ENCODE measurements at places on chromosomes 2 and 18.

- no peak for DNase-seq
- H3K4me1 ChIP-seq: peaks cover 13% of the 10 kb centered on the region
- no peak within 1 kb of the TSS for H3K27ac ChIP-seq
- peak within 1 kb of the TSS; percentile 75 for H3K4me3 ChIP-seq
- no peaks in the 10 kb centered on the region for H3K36me3 ChIP-seq
- peaks cover 45% of the 10 kb centered on the region for H3K27me3 ChIP-seq
Observed at GRCh38 chr2:42047488-42048298, at the start of gene PKDCC. Gene PKDCC, plus strand, starts transcription at chr2:42048021. Its CDS starts 179 bp downstream, at chr2:42048200.

DNA sequence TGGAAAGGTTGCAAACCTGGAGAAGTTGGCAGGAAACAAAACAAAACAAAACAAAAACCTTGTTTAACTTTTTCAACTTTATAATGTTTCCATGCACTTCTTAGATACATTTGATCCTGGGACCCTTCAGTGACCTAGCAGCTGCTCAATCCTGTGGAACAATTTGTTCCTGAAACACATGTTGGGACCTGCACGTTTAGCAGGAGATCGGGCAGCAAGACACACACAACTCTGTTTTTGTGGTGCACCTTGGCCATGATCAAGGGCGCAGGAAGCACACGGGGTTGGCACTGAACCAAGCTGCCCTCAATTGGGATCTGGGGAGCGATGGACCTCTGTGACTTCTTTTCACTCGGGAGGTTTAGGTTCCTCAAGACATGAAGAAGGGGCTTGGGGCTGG lies 268.7 kb downstream of the LOXHD1 start:
- no peaks in the 10 kb centered on the region for H3K36me3 ChIP-seq
- H3K4me1 ChIP-seq: no peaks in the 10 kb centered on the region
- no peak overlapping the region for H3K4me3 ChIP-seq
- no peak overlapping the region for H3K27ac ChIP-seq

DNA sequence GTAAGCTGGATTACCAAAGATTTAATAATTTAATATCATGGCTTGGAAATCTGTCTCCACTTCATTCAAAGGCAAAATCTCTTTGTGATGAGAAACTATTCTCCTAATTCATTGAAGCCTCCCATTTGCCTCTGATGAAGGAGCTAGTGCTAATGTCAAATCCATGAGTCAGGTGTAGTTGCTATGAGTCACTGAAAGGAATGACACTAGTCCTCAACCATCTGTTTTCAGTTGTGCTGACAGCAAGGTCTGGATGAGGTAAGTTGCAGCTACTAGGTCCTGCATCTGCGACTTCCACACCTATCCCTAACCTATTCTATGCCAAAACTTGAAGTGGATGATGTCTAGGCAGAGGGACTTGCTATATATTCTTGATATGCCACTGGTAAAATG lies 324.0 kb upstream of the UBE2E3 start:
- H3K36me3 ChIP-seq: no peaks in the 10 kb centered on the region
- no peak for DNase-seq
- H3K4me3 ChIP-seq: no peak overlapping the region
- no peak overlapping the region for H3K27ac ChIP-seq
- no peaks in the 10 kb centered on the region for H3K4me1 ChIP-seq

DNA sequence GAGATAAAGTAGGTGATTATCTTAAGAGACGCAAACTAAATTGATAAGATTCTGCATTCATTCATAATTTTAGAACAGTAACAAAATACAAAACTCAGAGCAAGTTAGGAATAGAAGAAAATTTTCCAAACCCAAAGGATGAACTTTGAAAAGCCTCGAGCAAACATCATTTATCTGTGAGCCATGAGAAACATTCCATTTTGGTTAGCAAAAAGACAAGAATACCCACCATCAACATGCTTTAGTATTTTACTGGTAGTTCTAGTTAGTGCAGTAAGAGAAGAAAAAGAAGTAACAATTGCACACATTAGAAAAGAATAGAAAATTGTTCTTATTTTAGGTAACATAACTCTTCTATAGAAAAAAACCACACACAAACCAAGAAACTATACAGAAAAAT lies 291.3 kb upstream of the TCF4 start:
- no peak for DNase-seq
- H3K4me3 ChIP-seq: no peak overlapping the region
- no peaks in the 10 kb centered on the region for H3K4me1 ChIP-seq
- H3K36me3 ChIP-seq: no peaks in the 10 kb centered on the region
- H3K27ac ChIP-seq: no peak overlapping the region

- DNase-seq: no peak
- H3K4me3 ChIP-seq: no peak overlapping the region
- H3K27ac ChIP-seq: no peak overlapping the region
- H3K36me3 ChIP-seq: no peaks in the 10 kb centered on the region
- peaks cover 21% of the 10 kb centered on the region for H3K4me1 ChIP-seq
- H3K27me3 ChIP-seq: no peaks in the 10 kb centered on the region
Observed at GRCh38 chr2:28447943-28448792, 47.7 kb upstream of the PLB1 start.

GRCh38 chr18:31574359-31574758 lies 17.3 kb upstream of the TTR start:
- DNase-seq: no peak
- H3K4me1 ChIP-seq: no peaks in the 10 kb centered on the region
- no peaks in the 10 kb centered on the region for H3K27me3 ChIP-seq
- no peak overlapping the region for H3K27ac ChIP-seq
- H3K4me3 ChIP-seq: no peak overlapping the region

DNA sequence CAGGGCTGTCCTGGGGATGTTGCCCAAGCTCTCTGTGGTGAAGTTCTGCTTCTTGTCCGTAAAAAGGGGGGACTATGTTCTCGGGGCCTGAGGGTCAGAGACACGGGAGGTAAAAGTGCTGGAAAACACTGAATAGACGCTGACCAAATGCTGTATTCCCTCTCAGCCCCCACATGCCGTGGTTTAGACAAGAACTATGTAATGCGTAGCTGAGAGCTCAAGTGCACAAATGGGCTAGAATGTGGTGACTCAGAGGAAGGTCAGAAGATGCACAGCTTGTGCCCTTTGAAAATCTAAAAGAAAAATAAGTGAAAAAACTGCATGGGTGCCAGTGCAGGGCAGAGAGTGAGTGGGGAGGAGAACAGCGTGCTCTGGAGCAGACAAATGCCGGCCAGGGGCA lies 80.3 kb upstream of the MAP4K4 start:
- H3K4me1 ChIP-seq: peaks cover 6% of the 10 kb centered on the region
- no peaks in the 10 kb centered on the region for H3K36me3 ChIP-seq
- H3K27me3 ChIP-seq: no peaks in the 10 kb centered on the region
- H3K4me3 ChIP-seq: no peak overlapping the region

- DNase-seq: no peak
- no peak overlapping the region for H3K27ac ChIP-seq
- no peaks in the 10 kb centered on the region for H3K36me3 ChIP-seq
- H3K4me1 ChIP-seq: peaks cover 1% of the 10 kb centered on the region
- H3K4me3 ChIP-seq: no peak overlapping the region
- no peaks in the 10 kb centered on the region for H3K27me3 ChIP-seq
Observed at GRCh38 chr2:20175267-20175666, 49.7 kb downstream of the SDC1 start.

GRCh38 chr2:223887127-223887526 lies 49.7 kb upstream of the AP1S3 start:
- no peak for DNase-seq
- H3K36me3 ChIP-seq: peaks cover 37% of the 10 kb centered on the region
- no peak overlapping the region for H3K27ac ChIP-seq
- no peaks in the 10 kb centered on the region for H3K27me3 ChIP-seq
- H3K4me1 ChIP-seq: peaks cover 2% of the 10 kb centered on the region

DNA sequence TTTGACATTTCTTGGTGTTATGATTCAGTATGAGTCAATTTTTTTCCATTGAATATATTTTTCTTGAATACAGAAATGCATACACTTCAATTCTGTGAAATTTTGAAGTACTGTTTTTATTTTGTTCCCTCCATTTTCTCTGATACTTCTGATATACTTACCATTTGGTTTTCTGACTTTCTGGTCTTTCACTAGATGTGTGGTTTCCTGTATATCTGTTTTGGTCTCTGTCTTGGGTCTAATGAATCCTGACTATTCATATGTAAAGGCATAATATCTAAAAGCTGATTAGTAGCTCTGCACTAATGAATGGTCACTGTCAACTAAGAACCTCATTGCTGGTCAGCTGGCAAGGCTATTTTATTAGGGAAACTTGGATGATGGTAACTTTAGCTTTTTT lies 345.6 kb downstream of the GRB14 start:
- no peak overlapping the region for H3K4me3 ChIP-seq
- no peaks in the 10 kb centered on the region for H3K27me3 ChIP-seq

DNA sequence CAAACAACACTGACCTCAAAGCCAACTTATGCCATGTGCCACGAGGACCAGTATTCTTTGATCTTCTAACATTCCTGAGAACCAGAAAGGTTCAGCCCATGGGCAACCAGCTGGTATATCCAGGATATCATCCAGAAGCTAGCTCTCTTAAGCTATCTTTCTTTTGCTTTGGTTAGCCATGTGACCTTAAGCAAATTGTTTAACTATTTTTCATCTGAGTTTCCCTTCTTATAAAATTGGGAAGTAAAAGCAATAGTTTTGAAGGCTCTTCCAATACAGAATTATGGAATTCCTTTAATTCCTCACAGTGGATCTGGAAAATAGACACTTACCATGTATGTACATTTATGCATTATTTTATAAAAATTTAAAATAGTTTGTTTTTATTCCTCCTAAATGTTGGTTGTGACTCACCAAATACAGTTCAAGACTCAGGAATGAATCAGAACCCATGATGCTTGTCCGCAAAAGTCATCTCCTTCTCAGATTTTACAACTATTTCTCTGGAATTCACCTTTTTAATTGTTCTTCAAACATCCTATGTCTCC lies 435.7 kb downstream of the ZEB2 start:
- H3K4me3 ChIP-seq: no peak overlapping the region
- no peak for DNase-seq
- no peaks in the 10 kb centered on the region for H3K27me3 ChIP-seq
- peaks cover 28% of the 10 kb centered on the region for H3K36me3 ChIP-seq

GRCh38 chr2:27823569-27823968 lies 52.0 kb downstream of the MRPL33 start:
- no peaks in the 10 kb centered on the region for H3K27me3 ChIP-seq
- no peak overlapping the region for H3K4me3 ChIP-seq
- no peaks in the 10 kb centered on the region for H3K36me3 ChIP-seq

GRCh38 chr2:181058378-181059269 lies 78.2 kb downstream of the UBE2E3 start:
- H3K4me1 ChIP-seq: peaks cover 4% of the 10 kb centered on the region
- no peaks in the 10 kb centered on the region for H3K36me3 ChIP-seq
- DNase-seq: peak; percentile 30
- H3K27me3 ChIP-seq: no peaks in the 10 kb centered on the region
- H3K4me3 ChIP-seq: no peak overlapping the region

DNA sequence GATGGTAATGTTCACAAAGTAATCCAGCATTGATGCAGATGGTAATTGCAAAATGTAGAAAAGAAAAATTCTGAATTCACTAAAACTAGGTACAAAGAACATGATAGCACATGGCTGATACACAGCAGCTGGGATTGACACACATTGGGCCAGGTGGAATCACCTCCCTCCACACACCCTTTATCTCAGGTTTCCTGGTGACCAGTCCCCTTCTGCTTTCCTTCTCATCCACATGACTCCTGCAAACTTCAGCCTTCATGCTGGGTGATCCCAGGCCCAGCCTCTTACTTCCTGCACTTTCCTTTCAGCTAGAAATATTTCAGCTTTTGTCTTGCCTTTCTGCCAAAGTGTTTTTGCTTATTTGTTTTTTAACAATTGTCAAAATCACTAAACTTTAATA lies 246.9 kb downstream of the LNPK start:
- no peak for DNase-seq
- peaks cover 19% of the 10 kb centered on the region for H3K27me3 ChIP-seq
- no peak overlapping the region for H3K4me3 ChIP-seq
- H3K27ac ChIP-seq: no peak overlapping the region
- H3K4me1 ChIP-seq: no peaks in the 10 kb centered on the region

GRCh38 chr2:37829202-37829601 lies 95.9 kb upstream of the RMDN2 start:
- no peak overlapping the region for H3K4me3 ChIP-seq
- peaks cover 6% of the 10 kb centered on the region for H3K4me1 ChIP-seq
- H3K27me3 ChIP-seq: no peaks in the 10 kb centered on the region
- H3K36me3 ChIP-seq: no peaks in the 10 kb centered on the region
- DNase-seq: no peak

GRCh38 chr2:239714116-239714515 lies 311.0 kb downstream of the NDUFA10 start:
- no peak overlapping the region for H3K4me3 ChIP-seq
- no peak for DNase-seq
- peaks cover 2% of the 10 kb centered on the region for H3K36me3 ChIP-seq
- H3K27me3 ChIP-seq: peaks cover 23% of the 10 kb centered on the region

GRCh38 chr2:230305416-230306275 lies 21.3 kb upstream of the SP140L start:
- no peaks in the 10 kb centered on the region for H3K4me1 ChIP-seq
- no peak overlapping the region for H3K4me3 ChIP-seq
- H3K27ac ChIP-seq: no peak overlapping the region
- DNase-seq: no peak

DNA sequence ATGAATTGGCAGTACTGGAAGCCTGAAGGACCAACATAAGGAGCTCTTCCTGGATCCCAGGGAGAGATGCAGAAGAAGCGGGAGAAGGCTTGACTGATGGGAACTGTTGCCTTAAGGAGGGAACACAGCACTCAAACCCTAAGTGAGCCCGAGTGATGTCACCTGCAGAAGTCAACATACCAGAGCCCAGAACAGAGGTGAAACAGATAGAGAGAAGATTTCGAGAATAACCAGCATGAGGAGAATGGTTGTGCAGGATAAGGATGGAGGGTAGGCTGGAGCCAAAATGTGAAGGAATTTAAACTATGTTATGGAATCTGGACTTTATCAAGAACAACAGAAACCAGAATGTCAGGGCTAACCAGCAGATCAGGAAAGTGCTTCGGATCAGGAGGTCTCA lies 463.1 kb upstream of the DDX18 start:
- H3K36me3 ChIP-seq: no peaks in the 10 kb centered on the region
- no peak overlapping the region for H3K27ac ChIP-seq
- no peak overlapping the region for H3K4me3 ChIP-seq
- DNase-seq: no peak

DNA sequence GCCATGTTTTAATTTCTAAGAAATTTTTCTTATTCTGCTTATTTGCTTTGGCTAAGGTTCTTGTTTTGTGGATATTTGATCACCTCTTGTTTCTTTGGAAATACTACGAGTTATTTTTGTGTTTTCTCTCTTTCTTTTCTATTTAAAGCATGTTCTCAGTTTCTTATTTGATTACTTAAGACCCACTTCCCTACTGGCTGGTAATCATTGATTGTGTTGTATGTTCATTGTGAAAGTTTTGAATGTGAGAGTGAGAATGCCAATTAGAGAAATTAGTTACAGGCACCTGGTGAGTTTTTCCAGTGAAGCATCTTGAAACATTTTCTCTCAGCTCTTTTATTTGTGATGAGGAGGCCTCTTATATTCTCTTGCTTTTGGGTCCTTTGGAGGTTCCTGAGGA lies 226.7 kb upstream of the MC4R start:
- DNase-seq: no peak
- no peak overlapping the region for H3K27ac ChIP-seq
- no peaks in the 10 kb centered on the region for H3K4me1 ChIP-seq
- no peaks in the 10 kb centered on the region for H3K36me3 ChIP-seq

- H3K36me3 ChIP-seq: peaks cover 68% of the 10 kb centered on the region
- H3K27ac ChIP-seq: no peak overlapping the region
- DNase-seq: no peak
- H3K27me3 ChIP-seq: no peaks in the 10 kb centered on the region
Observed at GRCh38 chr18:42048158-42048557, 93.1 kb downstream of the PIK3C3 start.

- no peak for DNase-seq
- H3K4me3 ChIP-seq: no peak overlapping the region
- no peaks in the 10 kb centered on the region for H3K36me3 ChIP-seq
- no peaks in the 10 kb centered on the region for H3K4me1 ChIP-seq
- no peak overlapping the region for H3K27ac ChIP-seq
Observed at GRCh38 chr18:47728921-47729320, 201.5 kb downstream of the SMAD2 start.

Data from naive thymus-derived CD8-positive, alpha-beta T cell (primary cell).